Activated CD4-positive, alpha-beta T cell treated with anti-CD3 and anti-CD28 coated beads, Interleukin-2, amount 50 U/mL, for 4 hours (primary cell): ENCODE measurements at places on chromosomes 2 and 18.
A peak's percentile ranks its signal among the peaks of the same experiment; 100 is the strongest.

DNA sequence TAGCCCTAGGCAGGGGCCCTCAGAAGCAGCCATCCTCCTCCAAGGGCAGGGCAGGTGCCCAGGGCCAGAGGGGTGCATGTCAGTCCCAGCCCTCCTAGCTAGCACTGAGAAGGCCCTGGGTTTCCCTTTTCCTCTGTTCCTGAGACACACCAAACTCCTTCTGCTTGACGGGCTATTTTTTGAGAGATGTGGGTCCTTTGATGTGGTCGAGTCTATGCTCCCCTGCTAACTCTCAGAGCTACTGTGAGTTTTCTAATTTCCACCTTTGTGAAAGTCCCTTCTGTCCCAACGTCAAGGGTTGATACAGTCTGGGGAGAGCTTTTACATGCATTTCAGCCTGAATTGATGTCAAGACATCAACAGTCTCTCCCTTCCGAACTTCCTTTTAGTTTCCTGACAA is 51.4 kb downstream of the TRPM8 start:
- DNase-seq = no peak

DNA sequence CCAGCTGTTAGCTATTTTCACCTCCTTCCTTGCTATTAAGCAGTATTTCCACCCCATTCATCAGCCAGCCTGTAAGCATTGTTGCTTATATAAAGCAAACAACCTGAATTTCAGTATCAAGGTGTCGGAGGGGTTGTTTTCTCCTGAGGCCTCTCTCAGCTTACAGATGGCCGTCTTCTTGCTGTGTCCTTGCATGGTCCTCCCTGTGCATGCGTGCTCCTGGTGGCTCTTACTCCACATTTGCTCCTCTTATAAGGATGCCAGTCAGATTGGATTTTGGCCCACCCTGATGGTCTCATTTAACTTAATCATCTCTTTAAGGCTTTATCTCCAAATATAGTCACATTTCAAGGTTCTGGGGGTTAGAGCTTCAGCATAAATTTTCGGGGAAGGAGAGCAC is 2.6 kb downstream of the MAIP1 start:
- no peak for DNase-seq

GRCh38 chr2:238479847-238480246 is 53.1 kb downstream of the ASB1 start:
- no peak for DNase-seq

DNA sequence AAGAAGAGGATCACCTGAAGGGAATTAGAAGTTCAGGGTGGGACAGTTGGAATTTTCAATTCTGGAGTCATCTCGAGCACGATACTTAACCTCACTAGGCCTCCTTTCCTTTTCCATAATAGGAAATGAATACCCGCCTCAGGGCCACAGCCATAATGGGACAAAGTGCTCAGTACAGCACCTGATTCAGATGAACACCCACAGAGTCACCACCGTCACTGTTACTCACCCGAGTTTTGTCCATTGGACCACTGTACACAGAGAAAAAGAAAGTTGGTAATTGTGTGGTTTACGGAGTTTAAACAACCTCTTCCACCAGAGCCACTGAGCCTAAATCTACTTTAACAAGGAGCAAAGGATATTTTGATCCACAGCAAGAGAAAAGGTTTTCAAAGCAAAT is 122.0 kb upstream of the NDUFV2 start:
- no peak for DNase-seq

GRCh38 chr18:379681-380330 is 112.0 kb upstream of the THOC1 start:
- no peak for DNase-seq

GRCh38 chr18:26614374-26614773 is 66.0 kb upstream of the KCTD1 start:
- DNase-seq = no peak

GRCh38 chr18:49023938-49024803 is 73.4 kb upstream of the SMAD7 start:
- DNase-seq = no peak

DNA sequence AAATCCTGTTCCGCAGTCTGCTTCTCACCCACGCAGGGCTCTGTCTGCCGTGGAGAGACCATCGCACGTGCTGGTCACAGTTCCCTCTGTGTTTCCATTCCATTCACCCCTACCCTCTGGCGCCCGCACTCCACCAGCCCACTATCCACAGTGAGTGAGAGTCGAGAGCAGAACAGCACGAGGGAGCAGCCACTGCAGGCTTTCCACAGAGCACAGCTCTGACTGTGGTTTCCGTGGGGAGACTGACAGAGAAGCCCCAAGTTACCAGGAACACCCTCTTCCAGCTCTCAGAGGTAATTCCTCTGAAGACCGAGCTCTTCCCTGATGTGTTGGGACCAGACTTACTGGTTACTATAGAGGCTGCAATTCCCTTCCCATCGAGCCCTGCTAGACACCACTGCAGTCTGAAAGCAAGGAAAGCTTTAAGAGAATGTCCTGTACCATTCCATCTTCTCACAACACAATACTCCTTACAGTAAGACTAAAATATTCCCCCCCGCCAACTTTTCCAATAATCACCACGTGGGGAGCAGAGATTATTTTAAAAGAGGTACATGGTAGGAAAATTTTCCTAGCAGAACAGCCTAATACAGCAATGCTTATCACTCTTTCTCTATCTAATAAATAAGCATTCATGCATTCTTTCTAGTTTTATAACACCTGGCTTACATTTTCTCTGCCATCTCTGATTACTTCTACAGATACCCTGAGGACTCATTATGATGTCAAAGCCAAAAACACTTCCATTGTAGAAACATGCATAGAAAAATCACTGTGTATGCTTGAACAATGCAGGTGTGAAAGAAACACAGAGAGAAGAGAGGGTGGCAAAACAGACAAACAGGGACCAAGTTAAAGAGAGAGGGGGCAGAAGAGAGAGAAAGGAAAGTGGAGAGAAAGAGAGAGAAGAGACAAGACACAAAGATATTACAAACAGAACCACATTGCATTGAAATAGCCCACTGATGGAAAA is 4.7 kb downstream of the MYT1L start:
- DNase-seq = no peak

- DNase-seq = no peak
Measured at GRCh38 chr18:57122936-57123510, 23.9 kb upstream of the BOD1L2 start.

- DNase-seq = peak; percentile 54
Measured at GRCh38 chr2:234289834-234290590, 206.9 kb downstream of the ARL4C start.

GRCh38 chr18:8525692-8526091 is 83.5 kb upstream of the RAB12 start:
- no peak for DNase-seq

GRCh38 chr2:241994556-241995213 is 125.2 kb downstream of the RTP5 start:
- no peak for DNase-seq

- DNase-seq = no peak
Measured at GRCh38 chr18:33700513-33700976, 122.5 kb downstream of the ASXL3 start.

- no peak for DNase-seq
Measured at GRCh38 chr2:39492095-39492590, 55.1 kb upstream of the MAP4K3 start.

DNA sequence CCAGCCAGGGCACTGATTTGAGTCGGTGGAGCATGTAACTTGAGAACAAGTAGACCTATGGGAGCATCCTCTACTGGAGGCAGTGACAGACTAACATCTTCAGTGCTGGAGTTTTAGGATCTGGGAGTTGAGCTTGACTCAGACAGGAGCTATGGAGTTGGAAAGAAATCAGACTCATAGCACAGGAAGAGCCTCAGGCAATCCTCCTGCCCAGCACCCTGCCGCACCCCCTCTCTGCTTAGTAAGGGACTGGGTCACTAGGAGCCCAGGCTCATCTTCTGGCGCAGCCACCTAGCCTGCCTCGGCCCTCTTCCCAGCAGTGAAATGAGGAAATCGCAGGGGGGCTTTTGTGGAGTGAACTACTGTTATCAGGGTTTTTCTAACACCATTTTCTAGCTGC is 3.6 kb downstream of the ARID5A start:
- no peak for DNase-seq

- no peak for DNase-seq
Measured at GRCh38 chr2:7857904-7858303, 824.0 kb upstream of the ID2 start.

GRCh38 chr18:24539866-24540617 is 79.6 kb downstream of the HRH4 start:
- no peak for DNase-seq

GRCh38 chr2:190716176-190716807 is 67.4 kb downstream of the NAB1 start:
- no peak for DNase-seq

GRCh38 chr2:176130147-176130956 is 847 bp downstream of the HOXD8 start:
- no peak for DNase-seq

DNA sequence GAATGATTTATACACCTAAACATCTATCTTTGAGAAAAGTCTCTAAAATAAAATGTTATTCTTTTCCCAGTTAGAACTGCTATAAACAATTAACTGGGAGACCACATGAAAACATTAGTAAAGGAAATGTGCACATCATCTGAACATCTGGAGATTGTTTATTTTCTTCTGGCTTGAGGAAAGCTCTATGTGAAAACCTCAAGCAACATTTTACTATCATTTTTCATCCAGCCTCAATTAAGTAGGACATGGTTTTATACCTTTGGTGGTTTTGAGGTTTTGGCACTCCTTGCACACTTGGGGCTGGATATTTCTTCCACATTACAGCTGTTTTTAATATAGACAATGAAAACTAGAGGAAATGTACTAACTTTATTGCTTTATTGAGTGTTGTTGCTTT is 609.5 kb upstream of the SLC8A1 start:
- no peak for DNase-seq

DNA sequence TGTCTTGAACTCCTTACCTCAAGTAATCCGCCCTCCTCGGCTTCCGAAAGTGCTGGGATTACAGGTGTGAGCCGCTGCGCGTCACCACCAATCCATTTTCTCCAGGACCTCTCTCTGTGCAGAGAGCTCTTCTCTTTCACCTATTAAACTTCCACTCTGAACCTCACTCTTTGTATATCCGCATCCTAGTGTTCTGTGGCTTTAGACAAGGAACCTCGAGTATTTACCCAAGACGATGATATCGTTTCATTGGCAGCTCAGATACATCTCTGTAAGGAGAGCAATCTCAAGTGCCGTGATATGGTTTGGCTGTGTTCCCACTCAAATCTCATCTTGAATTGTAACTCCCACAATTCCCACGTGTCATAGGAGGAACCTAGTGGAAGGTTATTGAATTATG is 15.1 kb upstream of the WDR33 start:
- DNase-seq = no peak

DNA sequence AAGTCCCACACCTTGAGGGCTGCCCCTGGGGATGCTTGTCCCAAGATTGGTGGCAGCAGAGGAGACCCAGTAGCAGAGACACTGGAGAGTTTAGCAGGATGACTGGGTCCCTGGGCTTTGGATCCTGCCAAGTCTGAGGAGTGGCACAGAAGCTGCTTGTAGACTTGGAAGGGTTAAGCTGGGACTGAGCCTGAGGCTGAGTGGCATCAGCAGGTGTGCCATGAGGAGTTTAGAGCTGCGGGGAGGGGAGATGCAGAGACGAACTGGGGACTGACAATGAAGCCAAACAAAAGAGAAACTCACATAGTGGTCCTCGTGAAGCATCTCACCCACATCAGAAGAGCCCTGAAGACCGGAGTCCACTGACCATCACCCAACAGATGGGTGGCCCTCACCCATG is 329.7 kb upstream of the KLHL29 start:
- DNase-seq = no peak

GRCh38 chr2:190582736-190583506 is 48.4 kb upstream of the NEMP2 start:
- DNase-seq = no peak

- no peak for DNase-seq
Measured at GRCh38 chr2:159803235-159803962, 5.4 kb upstream of the CD302 start.

- DNase-seq = no peak
Measured at GRCh38 chr2:194826241-194826640, 830.8 kb upstream of the SLC39A10 start.

DNA sequence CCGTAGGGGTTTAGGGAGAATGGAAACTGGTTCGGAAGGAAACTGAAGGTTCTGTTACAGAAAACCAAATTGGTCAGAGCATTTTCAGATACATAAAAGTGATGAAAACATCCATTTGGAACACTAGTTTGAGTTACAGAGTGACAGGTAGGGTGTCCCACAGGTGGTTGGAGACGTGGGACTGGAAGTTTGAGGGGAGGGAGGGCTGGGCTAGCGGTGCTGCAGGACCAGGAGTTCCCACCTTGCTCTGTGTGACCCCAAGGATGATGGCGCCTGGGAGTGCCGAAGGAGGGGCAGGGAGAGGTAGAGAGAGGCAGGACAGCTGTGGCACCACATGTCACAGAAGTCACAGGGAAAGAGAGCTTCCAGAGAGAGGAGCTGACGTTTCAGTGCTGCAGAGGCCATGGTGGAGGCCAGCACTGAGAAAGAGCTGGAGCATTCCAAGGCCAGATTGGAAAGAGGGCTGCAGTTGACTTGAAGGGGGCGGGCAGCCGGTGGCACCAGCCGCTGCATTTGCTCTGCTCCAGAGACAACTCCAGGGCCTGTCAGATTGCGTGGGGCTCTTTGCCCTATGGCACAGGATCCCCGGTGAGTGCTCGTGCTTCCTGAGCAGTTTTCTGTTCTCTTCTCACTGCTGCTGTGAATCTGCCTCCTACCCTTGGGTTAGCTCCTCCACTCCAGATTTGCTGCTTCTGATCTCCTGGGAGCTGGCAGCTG is 56.2 kb upstream of the FOSL2 start:
- no peak for DNase-seq

DNA sequence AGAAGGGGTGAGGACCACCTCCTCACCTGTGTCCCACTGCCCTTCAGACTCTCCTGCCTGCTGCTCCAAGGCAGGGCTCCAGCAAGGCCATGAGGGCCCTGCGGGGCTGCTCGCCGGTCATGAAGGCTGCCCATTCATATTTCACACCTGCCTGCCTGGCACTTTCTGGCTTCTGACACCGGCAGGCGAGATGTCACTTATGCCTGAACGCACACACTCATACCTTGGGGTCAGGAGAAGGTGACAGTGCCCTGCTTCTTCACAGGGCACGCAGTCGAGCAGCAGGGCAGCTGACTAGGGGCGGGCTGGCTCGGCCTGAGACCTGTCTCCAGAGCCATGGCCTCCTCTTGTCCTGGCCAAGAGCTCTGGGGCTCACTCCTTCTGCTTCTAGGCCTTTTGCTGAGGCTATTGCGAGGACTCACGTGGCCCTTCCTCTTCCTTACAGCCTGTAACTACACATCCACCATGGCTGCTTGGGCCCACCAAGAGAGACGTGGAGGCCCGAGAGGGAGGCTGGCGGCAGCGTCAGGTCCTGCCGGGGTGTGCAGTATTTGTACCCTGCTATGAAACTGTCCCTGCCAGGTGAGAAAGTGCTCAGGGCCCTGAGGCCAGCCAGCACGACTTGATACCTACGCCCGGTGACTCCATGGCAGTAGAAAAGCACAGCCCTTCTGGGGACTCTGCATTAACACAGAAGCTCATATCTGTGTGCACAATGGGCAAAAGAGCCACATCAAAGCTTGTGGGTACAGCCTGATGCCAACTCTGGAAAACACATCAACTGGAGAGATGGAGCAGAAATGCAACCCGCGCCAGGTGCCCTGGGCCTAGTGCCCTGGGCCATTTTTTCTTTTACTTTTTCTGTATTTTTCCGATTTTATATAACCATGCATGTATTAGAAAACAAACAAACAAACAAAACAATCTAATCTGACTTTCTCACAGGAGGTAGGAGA is 30.6 kb downstream of the HS6ST1 start:
- DNase-seq = no peak

GRCh38 chr2:113962692-113963480 is 73.0 kb downstream of the ACTR3 start:
- no peak for DNase-seq

- no peak for DNase-seq
Measured at GRCh38 chr2:232860593-232861241, 9.3 kb upstream of the SNORC start.
